ENCODE measurements at places on chromosomes 5 and 9.

DNA sequence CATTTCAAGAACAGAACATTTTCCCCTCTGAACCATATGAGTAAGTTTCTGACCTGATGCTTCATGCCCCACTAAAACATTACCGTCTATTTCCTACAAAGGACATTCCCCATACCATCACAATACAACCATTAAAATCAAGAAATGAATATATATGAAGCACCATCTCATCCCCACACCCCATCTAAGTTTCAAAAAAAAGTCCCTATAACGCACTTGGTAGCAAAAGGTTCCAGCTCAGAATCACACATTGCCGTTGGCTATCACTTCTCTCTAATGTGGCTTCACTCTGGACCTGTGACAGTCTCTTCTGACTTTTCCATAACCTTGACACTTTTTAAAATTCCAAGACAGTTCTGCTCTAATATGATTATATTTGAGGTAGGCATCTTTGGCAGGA, 5.9 kb downstream of the EMB start:
- no peak for DNase-seq

GRCh38 chr9:129128689-129129088, 17.5 kb downstream of the PTPA start:
- no peak for DNase-seq

GRCh38 chr5:118522626-118523025, 465.7 kb downstream of the DTWD2 start:
- DNase-seq, result no peak

GRCh38 chr9:104386425-104387069, 117.5 kb upstream of the OR13F1 start:
- peak; percentile 25 for DNase-seq

GRCh38 chr5:123474228-123474627, 37.7 kb upstream of the CSNK1G3 start:
- no peak for DNase-seq

- no peak for DNase-seq
Measured at GRCh38 chr5:114312658-114313057, 49.2 kb upstream of the KCNN2 start.

GRCh38 chr9:133767008-133767407, 28.9 kb upstream of the SARDH start:
- DNase-seq, result no peak

DNA sequence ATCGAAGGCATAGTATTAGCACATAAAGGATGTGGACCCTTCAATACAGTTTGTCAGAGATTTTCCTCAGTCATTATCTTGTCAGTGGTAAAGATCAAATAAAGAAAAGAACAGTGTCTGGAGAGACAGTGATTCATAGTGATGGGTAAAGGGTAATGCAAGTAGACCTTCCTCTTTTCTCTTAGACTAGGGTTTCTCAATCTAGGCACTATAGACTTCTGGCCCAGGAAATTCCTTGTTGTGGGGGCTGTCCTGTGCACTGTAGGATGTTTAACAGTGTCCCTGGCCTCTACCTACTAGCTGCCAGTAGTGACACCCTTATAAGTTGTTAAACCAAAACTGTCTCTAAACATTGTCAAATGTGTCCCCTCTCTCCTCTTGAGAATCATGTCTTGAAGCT, 6.9 kb downstream of the CAMK4 start:
- DNase-seq, result no peak

DNA sequence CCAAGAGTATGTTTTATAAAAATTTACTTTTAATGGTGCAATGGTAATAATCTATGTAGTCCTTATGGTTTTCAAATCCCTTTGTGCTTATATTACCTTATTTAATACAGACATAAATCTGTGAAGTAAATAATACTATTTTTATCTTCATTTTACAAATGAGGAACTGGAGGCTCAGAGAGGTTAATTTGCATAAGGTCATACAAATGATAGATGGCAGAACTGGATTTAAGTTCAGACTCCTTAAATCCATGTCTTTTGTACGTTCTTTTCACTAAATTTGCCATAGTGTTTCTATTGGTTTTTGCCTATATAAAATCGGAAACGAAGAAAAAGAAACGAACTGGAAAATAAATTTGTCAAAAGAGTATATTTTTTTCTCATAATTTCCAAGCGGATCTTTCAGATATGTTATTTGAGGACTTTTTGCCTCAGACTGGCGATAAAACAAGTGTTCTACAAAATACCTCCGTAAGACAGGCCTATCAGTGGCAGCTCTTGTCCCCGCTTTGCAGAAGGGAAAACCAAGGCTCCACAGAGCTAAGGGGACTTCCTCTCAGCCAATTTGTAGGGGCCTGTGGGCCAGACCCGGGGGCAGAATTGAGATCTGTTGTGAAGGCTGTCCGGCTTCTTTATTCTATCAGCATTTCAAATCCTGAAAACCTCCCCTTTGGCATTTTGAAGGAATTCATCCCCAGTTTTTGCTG, 1.1 kb upstream of the TNFAIP8 start:
- DNase-seq, result no peak

DNA sequence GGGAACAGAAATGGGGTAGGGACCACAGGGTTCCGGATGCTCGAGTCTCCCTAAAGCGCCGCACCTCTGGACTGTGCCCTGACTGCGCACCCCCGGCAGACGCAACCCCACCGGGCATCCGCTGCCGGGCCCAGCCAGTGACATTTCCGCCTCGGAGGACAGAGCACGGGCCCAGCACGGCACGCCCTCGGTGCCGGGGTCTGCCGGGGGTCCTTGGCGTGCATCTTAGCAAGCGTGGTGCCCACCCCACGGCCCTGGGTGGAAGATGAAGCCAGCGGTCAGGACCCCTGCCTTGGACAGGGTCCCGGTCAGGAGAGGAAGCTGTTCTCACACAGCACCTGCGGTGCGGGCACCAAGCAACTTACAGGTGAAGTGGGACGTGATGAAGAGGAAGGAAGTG, 7.1 kb downstream of the INPP5E start:
- no peak for DNase-seq

GRCh38 chr5:72397836-72398235, 77.7 kb downstream of the PTCD2 start:
- no peak for DNase-seq

DNA sequence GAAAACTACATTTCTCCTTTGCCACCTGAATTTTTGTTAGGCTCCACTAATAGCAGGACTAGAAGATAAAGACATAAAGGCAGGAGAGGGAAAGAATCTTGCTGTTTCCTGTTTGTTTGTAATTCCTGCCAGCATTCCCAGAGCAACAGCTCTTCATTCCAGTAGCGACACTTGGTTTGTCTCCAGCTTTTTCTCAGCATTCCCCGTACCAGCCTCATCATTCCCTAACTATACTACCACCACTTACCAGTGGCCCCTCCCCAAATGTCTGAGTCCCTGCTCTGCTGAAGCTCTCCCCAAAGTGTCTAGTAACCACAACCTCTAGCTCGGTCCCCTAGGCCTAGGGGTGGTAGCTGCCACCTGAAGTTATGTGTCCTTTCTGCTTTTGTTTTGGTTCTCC, 18.6 kb downstream of the CETN3 start:
- DNase-seq, result no peak

DNA sequence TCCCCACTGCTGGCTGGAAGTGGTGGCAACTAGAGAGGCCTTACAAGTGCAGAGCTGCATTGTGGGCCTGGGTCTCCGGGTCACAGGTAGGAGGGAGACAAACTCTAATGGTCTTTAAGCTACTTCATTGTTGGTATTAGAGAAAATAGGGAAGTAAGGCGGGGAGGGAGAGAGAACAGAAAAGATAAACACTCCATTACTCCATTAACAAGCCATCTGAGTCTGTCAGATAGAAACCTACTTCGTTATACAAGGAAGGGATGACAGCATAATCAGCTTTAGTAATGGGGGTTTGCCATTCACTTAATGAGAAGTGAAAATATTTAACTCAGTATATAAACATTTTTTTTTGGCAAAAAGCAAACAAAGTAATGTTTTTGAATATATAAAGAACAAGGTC, 107.4 kb downstream of the TLE1 start:
- no peak for DNase-seq

DNA sequence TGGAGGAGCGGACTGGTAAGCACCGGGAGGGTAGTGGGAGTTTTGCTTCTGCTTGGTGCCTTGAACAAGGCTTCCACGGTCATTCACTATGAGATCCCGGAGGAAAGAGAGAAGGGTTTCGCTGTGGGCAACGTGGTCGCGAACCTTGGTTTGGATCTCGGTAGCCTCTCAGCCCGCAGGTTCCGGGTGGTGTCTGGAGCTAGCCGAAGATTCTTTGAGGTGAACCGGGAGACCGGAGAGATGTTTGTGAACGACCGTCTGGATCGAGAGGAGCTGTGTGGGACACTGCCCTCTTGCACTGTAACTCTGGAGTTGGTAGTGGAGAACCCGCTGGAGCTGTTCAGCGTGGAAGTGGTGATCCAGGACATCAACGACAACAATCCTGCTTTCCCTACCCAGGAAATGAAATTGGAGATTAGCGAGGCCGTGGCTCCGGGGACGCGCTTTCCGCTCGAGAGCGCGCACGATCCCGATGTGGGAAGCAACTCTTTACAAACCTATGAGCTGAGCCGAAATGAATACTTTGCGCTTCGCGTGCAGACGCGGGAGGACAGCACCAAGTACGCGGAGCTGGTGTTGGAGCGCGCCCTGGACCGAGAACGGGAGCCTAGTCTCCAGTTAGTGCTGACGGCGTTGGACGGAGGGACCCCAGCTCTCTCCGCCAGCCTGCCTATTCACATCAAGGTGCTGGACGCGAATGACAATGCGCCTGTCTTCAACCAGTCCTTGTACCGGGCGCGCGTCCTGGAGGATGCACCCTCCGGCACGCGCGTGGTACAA, 556 bp downstream of the PCDHGC3 start:
- DNase-seq, result peak; percentile 80

DNA sequence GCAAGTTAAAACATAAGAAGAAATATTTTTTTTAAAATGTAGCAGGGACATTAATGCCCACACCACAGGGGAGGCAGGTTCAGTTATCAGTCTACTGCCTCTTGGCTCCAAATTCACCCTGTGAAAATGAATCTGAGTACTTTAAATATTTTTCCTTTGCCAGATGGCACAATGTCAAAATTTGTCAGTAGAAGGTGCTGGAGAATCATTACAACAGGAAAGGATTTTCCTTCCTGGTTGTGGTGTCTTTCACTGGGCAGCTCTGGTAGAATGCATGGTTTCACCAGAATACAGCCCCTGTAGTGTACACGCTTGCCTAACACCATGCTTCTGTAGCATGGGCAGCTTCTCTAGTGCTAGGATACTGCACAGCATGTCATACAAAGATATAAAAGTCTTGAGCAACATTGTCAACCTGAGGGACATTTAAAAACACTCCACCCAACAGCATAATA, 9.7 kb upstream of the SREK1 start:
- DNase-seq, result no peak

DNA sequence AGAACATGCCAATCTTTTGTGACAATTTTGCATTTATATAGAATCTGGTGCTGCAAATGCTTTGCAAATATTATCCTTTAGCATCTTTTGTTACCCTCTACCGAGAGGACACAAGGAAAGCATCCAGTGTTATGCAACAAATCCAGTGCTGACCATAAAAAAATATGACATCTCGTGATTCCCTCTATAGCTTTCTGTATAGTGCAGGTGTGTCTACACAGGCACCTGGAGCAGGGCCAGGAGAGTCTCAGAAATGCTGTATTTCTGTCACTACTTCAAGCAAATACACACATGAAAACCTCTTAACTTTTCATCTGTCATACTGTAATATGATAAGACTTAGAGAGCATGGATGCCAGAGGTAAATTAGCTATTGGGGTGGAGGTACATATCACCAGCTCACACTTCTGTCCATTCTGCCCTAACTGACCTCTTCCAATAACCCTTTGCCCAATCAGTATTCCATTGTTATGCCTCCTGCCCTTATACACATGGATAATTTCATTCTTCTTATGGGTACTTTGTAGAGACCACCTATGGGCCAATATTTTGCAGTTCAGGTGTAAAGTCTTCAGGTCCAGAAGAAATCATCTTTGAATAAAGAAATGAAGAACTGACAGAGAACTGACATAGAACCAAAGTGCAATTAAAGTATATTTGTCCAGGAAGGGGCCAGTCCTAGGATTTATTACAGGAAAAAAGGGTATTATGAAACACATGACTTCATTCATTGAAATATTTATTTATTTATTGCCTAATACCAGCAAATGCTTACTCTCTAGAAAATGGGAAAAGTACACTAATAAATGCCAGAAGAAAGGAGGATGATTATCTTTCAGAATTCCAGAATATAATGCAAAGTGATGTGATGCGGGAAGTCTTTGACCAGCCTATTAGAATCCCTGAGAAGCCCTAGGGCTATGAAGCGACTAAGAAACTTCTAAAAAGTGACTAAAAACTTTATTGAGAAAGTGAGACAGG, 106.5 kb downstream of the EPB41L4A start:
- DNase-seq, result no peak

DNA sequence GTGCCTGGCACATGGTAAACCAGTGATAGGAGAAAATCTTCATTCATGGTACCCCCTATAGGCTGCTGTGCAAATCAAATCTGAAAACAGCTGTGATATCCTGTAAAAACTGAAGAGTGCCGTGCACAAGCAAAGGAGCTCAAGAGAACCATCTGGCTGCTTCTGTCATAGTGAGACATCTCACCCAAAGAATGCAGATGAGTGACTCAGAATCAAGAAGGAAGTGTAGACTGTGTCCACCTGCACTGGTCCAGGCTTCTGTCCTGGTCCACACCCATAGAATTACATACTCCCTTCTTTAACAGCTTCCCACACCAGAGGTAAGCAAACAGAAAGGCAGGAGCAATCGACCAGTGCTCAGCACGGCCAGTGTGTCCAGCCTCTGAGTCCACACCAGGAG, 195.9 kb downstream of the ASTN2 start:
- no peak for DNase-seq

DNA sequence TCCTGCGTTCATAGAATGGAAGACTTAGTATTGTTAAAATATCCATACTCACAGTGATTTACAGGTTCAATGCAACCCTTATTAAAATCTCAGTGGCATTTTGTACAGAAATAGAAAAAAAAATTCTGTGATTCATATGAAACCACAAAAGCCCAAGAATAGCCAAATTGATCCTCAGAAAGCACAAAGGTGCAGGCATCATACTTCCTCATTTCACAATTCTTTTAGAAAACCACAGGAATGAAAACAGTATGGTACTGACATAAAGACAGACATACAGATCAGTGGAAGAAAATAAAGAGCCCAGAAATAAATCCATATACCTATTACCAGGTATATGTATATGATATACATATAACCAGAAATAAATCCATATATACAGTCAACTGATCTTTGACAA, 86.8 kb upstream of the MEGF10 start:
- DNase-seq, result peak; percentile 78

- DNase-seq, result no peak
Measured at GRCh38 chr9:96222132-96222531, 79.8 kb downstream of the HSD17B3 start.

- DNase-seq, result no peak
Measured at GRCh38 chr5:180595381-180596114, 4.2 kb upstream of the SCGB3A1 start.

DNA sequence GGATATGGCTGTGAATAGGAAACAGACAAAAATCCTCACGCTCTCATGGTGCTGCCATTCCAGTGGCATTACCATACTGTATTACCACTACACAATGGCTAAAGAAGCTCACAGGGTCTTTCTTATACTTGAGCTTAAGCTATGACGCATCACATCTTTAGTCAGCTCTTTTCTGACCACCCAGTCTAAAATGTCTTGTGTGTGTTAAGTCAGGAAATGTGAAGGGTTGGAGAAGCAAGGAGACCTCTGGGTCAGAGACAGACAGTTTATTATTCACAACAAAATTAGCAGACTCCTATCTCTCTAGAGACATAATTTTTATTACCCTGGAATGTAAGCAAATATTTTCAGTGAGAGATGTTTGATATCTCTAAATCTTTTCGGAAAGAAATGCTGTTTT, 1583.2 kb upstream of the WWC1 start:
- DNase-seq, result no peak

GRCh38 chr9:8610256-8610655, 810.7 kb upstream of the DMAC1 start:
- no peak for DNase-seq

All from EL (cell line).